ENCODE measurements at places on chromosomes 3 and 15.

- H3K4me1 ChIP-seq, result no peaks in the 10 kb centered on the region
- no peaks in the 10 kb centered on the region for H3K36me3 ChIP-seq
- DNase-seq, result no peak
- H3K27ac ChIP-seq, result no peak overlapping the region
- H3K27me3 ChIP-seq, result no peaks in the 10 kb centered on the region
- H3K4me3 ChIP-seq, result no peak overlapping the region
These were observed 20.0 kb downstream of the WNT5A start for GRCh38 chr3:55467099-55467498.

GRCh38 chr3:195803289-195803908 lies 8.3 kb downstream of the MUC4 start:
- H3K4me1 ChIP-seq, result peaks cover 38% of the 10 kb centered on the region
- no peaks in the 10 kb centered on the region for H3K36me3 ChIP-seq
- no peak overlapping the region for H3K4me3 ChIP-seq

GRCh38 chr3:71859123-71859519 lies 74.2 kb upstream of the PROK2 start:
- no peak overlapping the region for H3K4me3 ChIP-seq
- no peak overlapping the region for H3K27ac ChIP-seq

- no peak overlapping the region for H3K27ac ChIP-seq
- H3K36me3 ChIP-seq, result no peaks in the 10 kb centered on the region
- no peak overlapping the region for H3K4me3 ChIP-seq
- H3K27me3 ChIP-seq, result no peaks in the 10 kb centered on the region
- no peak for DNase-seq
These were observed 53.0 kb upstream of the STXBP5L start for GRCh38 chr3:120854908-120855526.

- DNase-seq, result no peak
- H3K27ac ChIP-seq, result no peak overlapping the region
- no peaks in the 10 kb centered on the region for H3K36me3 ChIP-seq
These were observed 677.4 kb downstream of the SQOR start for GRCh38 chr15:46312133-46312740.

DNA sequence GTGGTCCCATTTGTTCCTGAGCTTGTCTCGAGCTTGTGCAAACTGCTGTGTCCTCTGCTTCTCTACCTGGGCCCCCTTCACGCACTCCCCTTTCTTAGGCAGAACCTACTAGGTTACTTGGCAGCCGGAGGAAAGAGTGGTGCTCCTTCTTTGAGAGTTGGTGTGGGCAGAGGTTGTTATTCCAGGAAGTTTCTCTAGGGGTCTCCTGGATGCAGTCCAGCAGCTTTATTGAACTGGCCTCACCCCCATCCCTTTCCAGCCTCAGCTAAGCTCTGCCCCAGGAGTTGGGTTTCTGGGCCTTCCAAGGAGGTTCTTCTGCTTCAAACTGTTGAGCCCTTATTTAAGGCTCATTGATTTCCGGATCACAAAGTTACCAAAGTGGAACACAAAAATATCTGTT lies 103.2 kb downstream of the C3orf70 start:
- H3K27me3 ChIP-seq, result no peaks in the 10 kb centered on the region
- H3K27ac ChIP-seq, result no peak overlapping the region
- H3K4me1 ChIP-seq, result no peaks in the 10 kb centered on the region
- H3K4me3 ChIP-seq, result no peak overlapping the region
- DNase-seq, result no peak
- H3K36me3 ChIP-seq, result peaks cover 28% of the 10 kb centered on the region

DNA sequence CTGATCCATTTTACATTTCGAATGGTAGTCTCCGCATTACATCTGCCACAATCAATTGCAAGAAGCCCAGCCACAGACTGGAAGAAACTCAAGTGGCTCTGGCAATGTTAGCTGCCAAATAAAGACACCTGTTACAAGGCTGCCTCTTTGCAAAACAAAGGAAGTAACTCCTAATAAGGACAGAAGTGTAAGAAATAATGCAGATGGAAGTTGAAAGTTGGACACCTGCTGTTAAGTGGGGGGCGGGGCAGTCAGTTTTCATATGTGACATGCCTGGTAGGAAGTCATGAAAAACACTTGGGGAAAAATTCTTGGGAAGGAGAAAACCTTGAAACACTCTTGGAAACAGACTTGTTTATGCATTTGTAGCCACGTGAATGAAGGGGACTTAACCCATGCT lies 54.1 kb upstream of the ATP2C1 start:
- H3K36me3 ChIP-seq, result no peaks in the 10 kb centered on the region
- no peaks in the 10 kb centered on the region for H3K27me3 ChIP-seq
- H3K27ac ChIP-seq, result no peak overlapping the region
- DNase-seq, result no peak
- no peak overlapping the region for H3K4me3 ChIP-seq
- H3K4me1 ChIP-seq, result no peaks in the 10 kb centered on the region

GRCh38 chr3:186638259-186638658 lies 1.9 kb upstream of the FETUB start:
- H3K36me3 ChIP-seq, result no peaks in the 10 kb centered on the region
- no peaks in the 10 kb centered on the region for H3K4me1 ChIP-seq
- no peak overlapping the region for H3K27ac ChIP-seq
- peaks cover 1% of the 10 kb centered on the region for H3K27me3 ChIP-seq
- H3K4me3 ChIP-seq, result no peak overlapping the region

DNA sequence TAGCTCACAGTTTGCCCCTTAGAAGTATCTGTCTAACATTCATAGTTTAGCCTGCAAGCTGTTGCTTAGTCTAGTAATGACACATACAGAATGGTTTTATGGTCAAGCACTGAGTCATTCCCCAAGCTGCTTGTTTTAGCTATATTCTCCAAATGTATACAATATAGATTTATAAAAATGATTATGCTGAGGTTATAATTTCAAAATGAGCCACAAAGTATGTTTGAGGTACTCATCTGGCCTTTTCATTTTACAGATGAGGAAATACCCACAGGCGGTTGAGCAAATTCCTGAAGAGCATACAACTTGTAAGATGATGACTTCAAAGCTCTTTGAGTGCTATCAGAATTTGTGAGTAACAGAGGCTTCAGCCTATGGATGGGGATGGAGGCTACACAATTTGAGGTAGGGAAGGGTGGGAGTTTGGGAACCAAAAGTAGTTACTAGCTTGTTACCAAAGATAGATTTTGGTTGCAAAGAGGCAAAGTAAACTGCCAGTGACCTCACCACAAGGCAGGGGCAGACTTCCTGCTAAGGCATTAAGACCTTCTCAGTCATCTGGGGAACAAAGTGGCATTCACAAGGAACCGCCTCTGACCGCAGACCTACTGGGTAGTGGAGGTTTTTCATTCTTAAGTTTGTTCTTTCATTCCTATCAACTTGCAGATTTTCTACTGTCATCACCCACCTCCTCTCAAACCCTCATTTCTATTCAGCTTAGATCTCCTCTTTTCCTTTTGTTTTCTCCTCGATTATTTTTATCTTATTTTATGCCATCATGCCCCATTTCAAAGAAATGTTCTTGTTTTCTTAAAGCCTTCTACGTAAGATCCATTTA lies 257.2 kb upstream of the NECTIN3 start:
- H3K36me3 ChIP-seq, result no peaks in the 10 kb centered on the region
- H3K4me3 ChIP-seq, result no peak overlapping the region
- no peak overlapping the region for H3K27ac ChIP-seq
- no peaks in the 10 kb centered on the region for H3K27me3 ChIP-seq
- DNase-seq, result no peak

GRCh38 chr15:85758655-85758978 lies 36.1 kb downstream of the KLHL25 start:
- H3K4me3 ChIP-seq, result no peak overlapping the region
- no peak for DNase-seq
- no peaks in the 10 kb centered on the region for H3K27me3 ChIP-seq
- H3K27ac ChIP-seq, result no peak overlapping the region

- H3K4me1 ChIP-seq, result peaks cover 8% of the 10 kb centered on the region
- no peak overlapping the region for H3K4me3 ChIP-seq
- no peak overlapping the region for H3K27ac ChIP-seq
- H3K27me3 ChIP-seq, result no peaks in the 10 kb centered on the region
- no peak for DNase-seq
These were observed 64.9 kb downstream of the MEF2A start for GRCh38 chr15:99630607-99631131.

GRCh38 chr3:73933585-73933984 lies 308.8 kb upstream of the PDZRN3 start:
- no peak for DNase-seq
- H3K4me3 ChIP-seq, result no peak overlapping the region
- no peaks in the 10 kb centered on the region for H3K27me3 ChIP-seq
- H3K4me1 ChIP-seq, result no peaks in the 10 kb centered on the region

DNA sequence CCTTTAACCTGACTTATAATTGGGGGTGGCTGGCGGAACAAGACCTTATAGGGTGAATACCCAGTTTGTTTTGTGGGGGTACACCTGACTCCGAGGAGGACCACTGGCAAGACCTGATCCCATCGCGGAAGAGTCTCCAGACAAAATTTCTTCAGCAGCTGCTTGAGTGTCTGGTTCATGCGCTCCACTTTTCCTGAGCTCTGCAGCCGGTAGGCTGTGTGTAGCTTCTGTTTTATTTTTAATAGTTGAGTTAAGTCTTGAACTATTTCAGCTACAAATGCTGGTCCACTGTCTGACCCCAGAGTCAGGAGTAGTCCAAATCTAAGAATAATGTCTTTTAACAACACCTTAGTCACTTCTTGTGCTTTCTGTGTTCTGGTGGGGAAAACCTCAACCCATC lies 21.2 kb upstream of the NOX5 start:
- no peaks in the 10 kb centered on the region for H3K27me3 ChIP-seq
- DNase-seq, result no peak
- no peaks in the 10 kb centered on the region for H3K4me1 ChIP-seq
- no peaks in the 10 kb centered on the region for H3K36me3 ChIP-seq
- H3K4me3 ChIP-seq, result no peak overlapping the region

DNA sequence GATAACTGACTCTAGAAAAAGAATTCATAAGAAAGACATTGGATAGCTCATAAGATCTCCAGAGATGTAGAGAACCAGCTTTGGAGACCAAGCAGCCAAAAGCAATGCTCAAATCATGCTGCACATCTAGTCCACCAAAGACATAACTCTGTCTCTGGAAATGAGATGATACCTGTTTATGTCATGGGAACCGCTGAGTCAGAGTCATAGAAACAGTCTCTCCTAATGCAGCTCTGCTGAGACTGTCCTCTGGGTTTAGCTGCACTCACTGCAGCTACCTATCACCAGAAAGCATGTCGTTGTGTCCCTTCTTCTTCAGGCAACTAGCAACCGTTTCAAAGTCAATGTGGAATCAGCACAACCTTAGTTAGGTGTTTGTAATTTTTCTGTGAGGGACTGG lies 218.5 kb upstream of the ROBO1 start:
- H3K4me1 ChIP-seq, result no peaks in the 10 kb centered on the region
- no peaks in the 10 kb centered on the region for H3K27me3 ChIP-seq
- no peak for DNase-seq
- no peaks in the 10 kb centered on the region for H3K36me3 ChIP-seq

GRCh38 chr3:171841620-171842000 lies 1.5 kb upstream of the TMEM212 start:
- DNase-seq, result no peak
- no peaks in the 10 kb centered on the region for H3K4me1 ChIP-seq
- H3K27ac ChIP-seq, result no peak overlapping the region
- H3K36me3 ChIP-seq, result no peaks in the 10 kb centered on the region
- H3K4me3 ChIP-seq, result no peak overlapping the region

DNA sequence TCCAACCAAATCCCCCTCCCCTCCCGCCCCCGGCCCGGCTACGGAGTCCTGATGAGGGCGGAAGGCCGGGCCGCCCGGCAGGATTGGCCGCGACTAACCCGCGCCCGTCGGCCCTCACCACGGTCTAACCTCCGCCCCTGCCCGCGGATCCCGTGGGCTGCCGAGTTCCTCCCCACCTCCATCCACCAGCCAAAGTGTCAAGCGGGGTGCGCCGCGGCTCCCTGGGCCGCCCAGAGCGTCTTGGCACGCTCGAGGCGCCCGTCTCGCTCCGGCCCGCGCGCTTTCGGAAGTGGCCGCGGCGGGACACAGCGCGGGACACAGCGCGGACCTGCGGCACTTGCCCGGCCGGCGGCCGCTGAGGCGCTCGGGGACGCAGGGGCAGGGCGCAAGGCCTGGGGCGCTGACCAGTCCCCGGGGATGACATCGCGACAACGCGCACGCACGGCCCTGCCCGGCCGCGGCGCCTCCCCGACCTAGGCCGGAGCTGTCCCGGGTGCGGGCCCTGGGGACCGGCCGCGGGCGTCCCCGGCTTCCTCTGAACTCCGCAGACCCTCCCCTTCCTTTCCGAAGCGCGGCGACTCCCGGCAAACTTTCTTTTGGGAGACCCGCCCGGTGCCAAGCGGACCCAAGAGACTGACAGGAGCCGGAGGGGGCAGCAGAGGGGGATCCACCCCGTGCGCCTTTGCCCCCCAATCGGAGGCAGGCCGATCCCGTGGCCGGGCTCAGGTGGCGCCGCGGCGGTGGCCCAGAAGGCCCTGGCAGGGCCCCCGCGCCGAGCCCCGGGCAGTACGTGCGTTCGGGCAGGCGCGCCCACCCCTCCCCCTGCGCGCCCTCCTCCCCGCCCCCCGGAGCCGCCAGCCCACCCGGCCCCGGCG lies 112.8 kb upstream of the ICE2 start:
- no peak for DNase-seq
- H3K4me3 ChIP-seq, result peak overlapping the region; percentile 75

DNA sequence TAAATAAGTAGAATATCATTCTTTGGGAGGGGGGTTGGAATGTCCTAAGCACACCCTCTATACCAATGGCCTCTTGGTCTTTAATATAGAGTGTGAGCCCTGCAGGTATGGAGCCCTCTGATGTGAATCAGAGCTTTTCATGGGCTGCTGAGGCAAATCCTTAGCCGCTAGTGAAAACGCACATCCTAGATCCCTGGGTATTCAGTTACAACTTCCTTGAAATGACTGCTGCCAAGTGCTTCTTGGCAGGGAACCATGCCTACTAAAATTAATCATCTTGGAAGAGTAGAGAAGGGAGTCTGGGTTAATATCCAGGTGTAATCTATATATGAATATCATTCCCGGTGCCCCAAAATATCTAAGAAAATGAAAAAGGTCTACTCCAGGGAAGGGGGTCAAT lies 109.1 kb downstream of the POLQ start:
- no peaks in the 10 kb centered on the region for H3K4me1 ChIP-seq
- no peaks in the 10 kb centered on the region for H3K36me3 ChIP-seq
- H3K27ac ChIP-seq, result no peak overlapping the region
- no peaks in the 10 kb centered on the region for H3K27me3 ChIP-seq
- no peak overlapping the region for H3K4me3 ChIP-seq
- no peak for DNase-seq

DNA sequence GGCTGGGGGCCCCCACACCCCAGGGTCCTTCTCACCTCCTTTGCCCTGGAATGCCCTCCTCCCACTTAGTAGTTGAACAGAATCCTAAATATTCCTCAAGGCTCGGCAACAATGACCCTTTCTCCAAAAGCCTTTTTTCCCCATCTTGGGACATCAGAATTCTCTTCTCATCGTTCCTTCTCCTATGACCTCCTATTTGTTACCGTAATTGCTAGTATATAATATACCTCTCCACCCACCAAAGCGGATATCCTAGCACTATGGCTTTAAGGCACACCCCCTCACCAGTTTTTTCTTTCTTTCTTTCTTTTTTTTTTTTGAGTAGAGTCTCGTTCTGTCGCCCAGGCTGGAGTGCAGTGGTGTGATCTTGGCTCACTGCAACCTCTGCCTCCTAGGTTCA lies 16.8 kb downstream of the HDAC11 start:
- H3K36me3 ChIP-seq, result no peaks in the 10 kb centered on the region
- no peak overlapping the region for H3K4me3 ChIP-seq
- no peak for DNase-seq

GRCh38 chr15:51077221-51078153 lies 17.2 kb downstream of the TNFAIP8L3 start:
- peak overlapping the region; percentile 7 for H3K27ac ChIP-seq
- no peaks in the 10 kb centered on the region for H3K36me3 ChIP-seq
- H3K27me3 ChIP-seq, result no peaks in the 10 kb centered on the region
- H3K4me3 ChIP-seq, result peak overlapping the region; percentile 35
- DNase-seq, result peak; percentile 44
